ENCODE measurements at places on chromosomes 5 and 9.
A peak's percentile ranks its signal among the peaks of the same experiment; 100 is the strongest.

GRCh38 chr9:126809068-126809467, 4.2 kb downstream of the ZBTB43 start:
- no peak for DNase-seq

GRCh38 chr9:34744295-34745221, 34.6 kb upstream of the CCL21 start:
- DNase-seq: peak; percentile 56

GRCh38 chr9:126516936-126517832, 96.5 kb upstream of the LMX1B start:
- DNase-seq: peak; percentile 92

DNA sequence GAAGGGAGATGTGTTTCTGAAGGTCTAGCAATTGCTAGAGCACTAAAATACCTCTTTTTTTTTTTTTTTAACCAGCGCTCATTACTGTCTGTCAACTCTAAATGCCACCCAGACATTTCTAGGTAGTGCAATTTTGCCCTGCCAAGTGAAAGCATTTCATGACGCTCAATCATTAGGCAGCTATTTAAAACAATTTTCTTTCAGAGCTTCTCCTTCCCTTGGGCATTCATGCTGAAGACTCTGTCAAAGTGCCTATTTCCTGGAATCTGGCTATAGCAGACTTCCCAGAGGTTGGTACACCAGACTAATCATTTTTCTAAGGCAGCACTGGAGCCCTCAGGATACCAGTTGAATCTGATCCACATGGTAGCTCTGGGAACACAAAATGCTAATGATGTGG, 97.0 kb upstream of the ANKRD55 start:
- no peak for DNase-seq
